ENCODE measurements at places on chromosomes 1 and 21.
A peak's percentile ranks its signal among the peaks of the same experiment; 100 is the strongest.

DNA sequence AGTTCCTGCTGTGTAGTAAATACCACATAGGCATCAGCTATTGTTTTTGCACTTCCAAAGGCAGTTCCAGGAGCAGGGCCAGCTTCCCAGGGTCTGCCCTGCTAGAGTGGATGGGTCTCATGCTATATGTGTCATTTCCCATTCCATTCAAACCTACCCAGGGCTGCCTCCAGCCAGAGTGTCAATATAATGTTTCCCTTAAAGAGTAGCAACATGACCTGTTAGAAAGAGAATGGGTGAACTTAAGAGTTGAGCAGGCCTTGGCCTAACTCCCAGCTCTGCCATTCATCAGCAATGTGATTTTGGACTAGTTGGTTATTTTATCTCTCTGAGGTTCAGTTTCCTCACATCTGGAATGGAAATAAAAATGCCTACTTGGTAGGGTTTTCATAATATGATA lies 44.9 kb downstream of the RAB3B start:
- no peak for DNase-seq

DNA sequence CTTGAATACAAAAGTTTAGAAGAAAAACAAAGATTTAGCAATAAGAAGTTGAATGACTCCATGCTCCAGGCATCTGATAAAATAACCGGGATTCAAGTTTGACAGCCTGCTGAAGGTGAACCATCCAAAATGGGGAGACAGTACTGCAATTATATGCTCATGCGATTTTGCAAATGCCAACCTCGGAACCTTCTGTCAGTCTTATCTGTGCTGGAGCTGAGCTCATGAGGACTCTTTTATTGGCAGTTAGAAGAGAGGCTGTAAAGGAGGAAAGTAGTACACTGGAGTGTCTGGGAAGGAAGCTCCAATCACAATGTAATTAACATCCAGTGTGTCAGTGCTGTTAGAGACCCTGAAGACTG lies 170.0 kb downstream of the GALNT2 start:
- DNase-seq = no peak

- no peak for DNase-seq
Observed at GRCh38 chr1:227773558-227773957, 38.3 kb downstream of the SNAP47 start.

DNA sequence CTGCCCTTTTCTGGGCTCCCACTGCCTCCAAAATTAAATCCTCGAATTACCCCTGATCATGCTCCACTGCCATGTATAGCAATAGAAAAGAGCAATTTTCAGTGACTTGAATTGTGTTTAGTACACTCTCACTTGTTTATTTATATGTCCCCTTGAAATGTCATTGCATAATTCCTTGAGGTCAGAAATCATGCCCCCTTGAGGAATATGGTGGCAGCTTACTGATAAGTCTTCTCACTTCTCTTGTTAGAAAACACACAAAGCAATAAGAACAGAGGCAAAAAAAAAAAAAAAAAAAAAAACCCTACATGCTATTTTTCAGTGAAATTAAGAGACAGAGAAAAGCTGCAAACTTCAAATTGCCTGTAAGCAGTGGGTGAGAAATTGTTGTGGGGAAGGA lies 37.5 kb downstream of the GPR88 start:
- peak; percentile 4 for DNase-seq

- DNase-seq = no peak
Observed at GRCh38 chr1:86618358-86618757, 71.5 kb downstream of the CLCA4 start.

DNA sequence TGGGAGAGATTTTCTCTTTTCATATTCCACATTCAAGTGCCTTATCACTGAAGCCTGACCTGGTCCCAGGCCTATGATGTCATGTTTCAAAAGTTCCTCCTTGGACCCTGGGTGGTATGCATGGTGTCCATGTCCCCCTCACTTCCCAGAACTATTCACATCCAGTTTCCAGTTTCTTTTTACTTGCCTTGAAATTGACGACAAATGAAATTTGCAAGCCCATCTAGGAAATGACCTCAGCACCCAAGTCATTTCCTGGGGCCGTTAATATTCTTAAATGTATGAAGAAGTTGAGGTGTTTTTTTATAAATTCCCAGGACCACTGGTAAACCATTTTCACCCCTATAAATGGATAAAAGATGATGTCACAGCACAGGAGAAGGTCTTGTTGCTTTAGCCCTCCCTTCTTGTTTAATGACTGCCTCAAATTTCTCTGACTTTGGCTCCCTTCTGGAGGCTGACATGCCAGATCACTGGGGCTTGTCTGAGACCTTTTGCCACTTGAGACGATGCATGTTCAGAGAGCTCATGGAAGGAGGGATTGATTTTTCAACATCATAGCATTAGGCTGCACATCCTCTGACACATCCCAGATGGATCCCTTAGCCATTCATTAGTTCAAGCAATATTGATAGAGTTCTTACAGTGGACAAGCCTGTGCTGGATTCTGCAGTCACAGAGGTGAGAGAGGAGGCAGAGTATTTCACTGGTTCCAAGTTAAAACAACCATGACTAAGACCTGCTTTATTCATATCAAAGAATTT lies 221.3 kb downstream of the PLPP3 start:
- no peak for DNase-seq

GRCh38 chr1:207977876-207978275 lies 67.0 kb upstream of the CD34 start:
- DNase-seq = no peak

DNA sequence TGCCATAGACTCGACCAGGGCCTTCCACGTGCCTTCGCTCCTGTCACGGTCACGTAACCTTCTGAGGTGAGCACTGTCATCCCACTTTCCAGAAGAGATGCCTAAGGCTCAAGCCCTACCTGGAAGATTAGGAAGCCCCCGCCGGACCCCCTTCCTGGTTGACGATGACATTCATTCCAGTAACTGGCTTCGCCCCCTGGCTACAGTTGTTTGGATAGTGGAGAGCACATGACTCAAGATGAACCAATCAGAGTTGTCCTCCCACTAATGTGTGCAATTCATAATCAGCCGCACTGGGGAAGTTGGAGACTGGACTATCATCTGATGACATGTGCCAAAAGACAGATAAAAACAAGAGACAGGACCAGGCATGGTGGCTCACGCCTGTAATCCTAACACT lies 104.0 kb upstream of the GJB5 start:
- DNase-seq = no peak

GRCh38 chr21:37564924-37565529 lies 198.5 kb downstream of the DYRK1A start:
- DNase-seq = no peak

DNA sequence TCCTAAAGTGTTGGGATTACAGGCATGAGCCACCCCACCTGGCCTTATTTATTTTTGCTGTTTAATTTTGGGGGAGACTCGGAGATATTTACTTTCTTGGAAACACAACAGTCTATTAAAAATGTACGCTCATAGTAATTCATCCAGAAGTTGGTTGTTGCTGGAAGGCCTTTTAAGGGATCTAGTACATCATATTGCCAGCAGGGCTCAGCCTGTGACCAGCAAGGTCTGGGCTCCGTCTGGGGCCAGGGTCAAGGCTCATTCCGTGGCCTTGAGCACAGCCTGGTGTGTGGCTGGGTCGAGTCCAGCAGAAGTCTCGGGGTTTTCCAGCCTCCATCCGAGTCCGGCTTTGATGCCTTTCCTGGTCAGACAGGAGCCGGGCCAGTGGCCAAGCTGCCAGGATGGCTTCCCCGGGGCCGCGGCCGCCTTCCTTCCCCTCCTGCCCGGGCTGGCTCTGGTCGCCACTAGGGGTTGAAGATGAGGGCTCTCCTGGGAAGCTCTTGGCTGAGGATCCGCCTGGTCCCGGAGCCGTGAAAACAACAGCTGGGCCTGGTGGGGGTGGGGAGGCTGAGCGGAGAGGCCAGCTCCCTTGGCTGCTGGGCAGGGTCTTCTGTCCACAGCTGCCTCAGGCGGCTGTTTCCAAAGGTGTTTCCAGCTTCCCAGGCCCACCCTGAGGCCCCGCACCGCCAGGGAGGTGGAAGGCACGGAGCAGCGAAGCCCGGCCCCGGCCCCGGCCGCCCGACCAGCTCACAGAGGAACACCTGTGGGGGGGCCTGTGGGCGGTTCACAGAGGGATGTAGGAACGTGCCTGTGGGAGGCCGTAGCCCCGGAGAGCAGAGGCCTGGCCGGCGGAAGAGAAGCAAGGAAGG lies 5.1 kb upstream of the VWA1 start:
- DNase-seq = no peak

GRCh38 chr1:101151286-101151685 lies 85.5 kb upstream of the S1PR1 start:
- DNase-seq = no peak
